Stimulated activated CD8-positive, alpha-beta memory T cell treated with anti-CD3 and anti-CD28 coated beads, Interleukin-2, amount 100 ng/mL, for 48 hours (primary cell): ENCODE measurements at places on chromosomes 16 and 17.

DNA sequence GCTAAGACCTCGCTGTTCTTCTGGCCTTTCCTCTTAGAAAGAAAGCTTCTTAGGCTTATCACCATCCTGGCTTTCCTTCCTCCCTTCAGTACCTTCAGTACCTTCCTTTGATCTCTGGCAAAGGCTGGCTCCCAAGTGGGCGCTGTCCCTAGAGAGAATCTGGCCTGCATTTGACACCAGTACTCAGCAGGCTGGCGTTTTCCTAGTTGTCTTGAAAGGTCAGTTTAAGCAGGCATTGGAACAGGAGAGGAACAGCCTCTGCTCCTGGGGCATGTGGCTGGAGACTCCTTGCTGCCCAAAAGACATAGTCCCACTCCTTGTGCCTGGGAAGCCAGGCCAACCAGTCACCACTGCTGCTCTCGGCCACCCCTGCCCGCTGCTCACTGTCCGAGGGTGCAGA, 34.1 kb downstream of the TMEM238L start:
- no peak for DNase-seq

GRCh38 chr16:81566086-81567007, 121.7 kb downstream of the CMIP start:
- DNase-seq: no peak

GRCh38 chr17:12422651-12423050, 243.0 kb upstream of the MYOCD start:
- no peak for DNase-seq

DNA sequence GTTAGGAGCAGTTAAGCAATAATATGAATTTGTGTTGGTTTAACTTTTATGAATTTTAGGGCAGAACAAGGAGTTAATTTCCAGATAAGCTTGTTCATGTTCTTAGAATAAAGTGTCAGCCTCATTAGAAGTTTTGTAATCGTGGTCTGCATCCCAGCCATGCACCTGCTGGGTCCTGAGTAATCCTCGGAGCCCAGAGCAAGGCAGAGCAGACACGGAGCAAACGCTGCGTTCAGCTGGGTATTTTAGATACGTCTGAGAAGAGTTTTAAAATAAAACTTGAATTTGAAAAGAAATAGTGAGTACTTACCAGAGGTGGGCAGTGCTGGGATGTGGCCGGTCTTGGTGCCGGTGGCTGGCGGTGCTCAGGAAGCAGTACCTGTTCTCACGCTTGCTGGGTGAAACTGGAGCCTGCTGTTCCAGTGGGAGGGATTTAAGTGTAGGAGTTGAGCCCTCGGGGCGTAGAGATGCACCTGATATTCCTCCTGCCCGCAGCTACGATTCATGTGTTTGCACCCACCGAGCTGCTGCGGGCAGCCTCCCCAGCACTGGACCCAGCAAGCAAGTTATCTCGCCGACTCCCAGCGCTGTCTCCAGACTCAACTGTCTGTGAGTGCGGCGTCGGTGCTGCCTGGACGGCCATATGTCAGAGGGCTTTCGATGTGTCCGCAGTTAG, at the start of gene ZNF750:
TSS of gene ZNF750 (minus strand) at position 406 of the 676 bp plus-strand sequence. CDS start 7,568 bp downstream, outside the sequence.
- DNase-seq: no peak

DNA sequence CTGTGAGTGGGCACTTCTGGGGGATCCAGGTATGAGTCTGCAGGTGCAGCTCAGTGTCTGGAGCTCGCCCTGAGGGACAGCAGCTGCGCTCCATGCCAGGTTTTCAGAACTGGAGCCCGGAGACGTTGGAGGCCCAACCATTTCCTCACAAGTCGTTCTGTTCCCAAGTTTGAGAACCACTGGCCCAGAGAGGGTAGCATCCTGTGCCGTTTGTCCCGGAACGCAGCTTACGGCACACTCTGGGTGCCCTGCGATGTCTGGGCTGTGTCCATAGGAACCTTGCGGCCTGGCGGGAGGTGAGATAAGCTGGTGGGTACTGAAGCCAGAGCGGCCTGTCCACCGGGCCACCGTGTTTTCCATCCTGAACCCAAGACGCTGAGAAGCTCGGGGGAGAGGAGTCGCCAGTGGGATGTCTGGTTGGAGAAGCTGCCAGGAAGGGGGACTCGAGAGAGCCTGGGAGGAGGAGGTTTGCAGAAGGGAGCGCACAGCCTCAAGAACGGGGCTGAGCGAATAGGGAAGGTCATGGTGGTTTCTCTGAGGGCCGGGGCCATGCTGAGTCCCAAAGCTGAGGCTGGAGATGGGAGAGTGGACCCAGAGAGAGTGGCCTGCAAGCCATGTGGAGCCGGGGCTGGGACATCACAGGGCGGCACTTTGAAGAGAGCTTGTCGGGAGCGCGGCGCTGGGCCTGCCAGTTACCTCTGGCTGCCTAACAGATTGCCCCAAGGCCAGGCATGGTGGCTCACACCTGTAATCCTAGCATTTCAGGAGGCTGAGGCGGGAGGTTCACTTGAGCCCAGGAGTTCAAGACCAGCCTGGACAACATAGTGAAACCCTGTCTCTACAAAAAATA, 211.0 kb upstream of the GSE1 start:
- no peak for DNase-seq

- no peak for DNase-seq
Measured at GRCh38 chr17:65062171-65062915, 5.8 kb upstream of the GNA13 start.
